ENCODE measurements at places on chromosomes 1 and 21.
A peak's percentile ranks its signal among the peaks of the same experiment; 100 is the strongest.

DNA sequence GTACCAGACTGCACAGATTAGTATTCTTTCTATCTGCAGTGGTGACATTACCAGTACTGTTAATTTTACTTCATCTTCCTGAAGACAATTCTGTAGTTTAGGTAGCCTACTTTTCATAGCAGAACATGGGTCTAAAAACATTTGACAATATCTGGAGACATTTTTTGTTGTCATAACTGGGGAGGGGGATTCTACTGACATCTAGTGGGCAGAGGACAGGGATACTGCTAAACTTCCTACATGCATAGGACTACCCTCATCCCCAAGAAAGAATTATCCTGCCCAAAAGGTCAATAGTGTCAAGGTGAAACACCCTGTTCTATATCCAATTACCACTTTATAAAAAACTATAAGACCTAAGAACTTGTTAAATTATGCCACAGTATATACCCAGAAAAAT is 3.4 kb upstream of the ARHGAP29 start:
- DNase-seq = no peak

DNA sequence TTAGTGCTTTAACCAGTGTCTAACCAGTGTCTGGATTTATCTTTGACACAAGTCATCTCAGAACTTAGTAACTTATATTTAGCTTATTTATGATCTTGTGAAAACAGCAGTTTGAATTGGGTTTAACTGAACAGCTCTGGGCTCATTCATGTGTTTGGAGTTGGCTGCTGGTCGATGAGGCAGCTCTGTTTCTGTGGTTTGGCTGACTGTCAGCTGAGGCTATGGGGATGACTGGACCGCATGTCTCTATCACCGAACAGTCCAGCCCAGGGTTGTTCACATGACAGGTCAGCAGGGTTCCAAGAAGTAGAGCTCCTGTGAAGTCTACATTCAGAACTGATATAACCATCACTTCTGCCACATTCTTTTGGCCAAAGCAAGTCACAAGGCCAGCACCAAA is 29.1 kb upstream of the C21orf91 start:
- DNase-seq = no peak

- no peak for DNase-seq
Observed at GRCh38 chr1:47732489-47732888, 264.7 kb downstream of the TRABD2B start.

DNA sequence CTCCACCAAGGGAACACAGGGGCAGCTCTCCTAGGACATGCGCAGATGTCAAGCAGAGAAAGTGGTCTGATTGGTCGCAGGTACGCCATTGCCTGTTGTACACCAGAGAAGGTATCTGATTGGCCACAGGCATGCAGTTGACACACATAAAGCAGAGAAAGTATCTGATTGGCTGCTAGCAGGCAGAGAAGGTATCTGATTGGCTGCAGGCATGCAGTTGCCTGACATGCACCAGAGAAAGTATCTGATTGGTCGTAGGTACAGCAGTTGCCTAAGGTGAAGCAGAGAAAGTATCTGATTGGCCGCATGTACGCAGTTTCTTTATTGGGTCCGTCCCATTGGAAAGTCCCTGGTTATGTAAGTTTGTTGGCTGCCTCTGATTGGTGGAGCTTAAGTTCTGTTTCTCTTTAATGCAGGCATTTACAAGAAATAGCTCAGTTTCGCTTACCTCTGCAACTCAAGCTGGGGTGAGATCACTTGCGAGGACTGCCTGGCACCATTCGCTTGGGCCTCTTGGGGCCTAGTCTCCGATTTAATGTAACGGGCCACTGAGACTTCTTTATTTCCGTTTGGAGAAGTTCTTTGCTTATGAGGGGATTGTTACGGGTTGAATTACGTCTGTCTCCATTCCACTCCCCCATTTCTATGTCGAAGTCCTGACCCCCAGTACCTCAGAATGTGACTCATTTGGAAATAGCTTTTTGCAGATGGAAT is 74.2 kb downstream of the SIK1 start:
- no peak for DNase-seq

DNA sequence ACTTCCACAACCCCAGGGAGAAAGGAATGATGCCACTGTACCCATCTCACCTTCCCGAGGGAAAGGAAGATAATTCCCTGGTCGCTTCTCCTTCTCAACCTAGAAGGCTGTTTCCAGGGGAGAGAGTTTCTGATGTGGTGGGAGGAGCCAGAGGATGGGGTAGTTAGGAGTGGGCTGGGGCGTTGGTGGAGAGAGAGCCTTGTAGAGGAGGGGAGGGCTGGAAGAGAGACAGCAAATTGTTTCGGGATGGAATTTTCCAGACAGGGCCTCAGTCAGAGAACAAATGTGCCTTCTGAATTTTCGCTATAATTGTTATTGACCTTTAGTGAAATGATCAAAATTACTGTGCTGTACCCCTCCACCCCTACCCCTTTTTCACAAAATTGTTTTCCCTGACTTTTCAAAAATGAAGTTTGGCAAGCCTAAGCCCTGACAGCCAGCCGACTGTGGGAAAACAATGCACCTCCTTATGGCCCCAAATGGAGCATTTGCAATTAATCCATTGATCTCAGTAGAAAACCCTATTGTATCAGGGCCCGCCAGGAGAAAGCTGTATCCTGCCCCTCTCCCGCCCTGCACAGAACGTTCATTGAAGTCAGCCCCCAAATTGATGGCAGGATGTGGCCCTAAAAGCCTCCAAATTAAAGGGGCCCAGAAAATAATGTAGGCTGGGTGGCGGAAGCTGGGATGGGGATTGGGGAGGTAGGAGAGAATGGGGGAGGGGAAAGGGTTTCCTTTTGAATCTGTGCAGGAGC is 69.1 kb upstream of the JUN start:
- DNase-seq = no peak

GRCh38 chr1:16405441-16405840 is 31.8 kb downstream of the SPATA21 start:
- DNase-seq = no peak

- no peak for DNase-seq
Observed at GRCh38 chr1:40824591-40825434, 37.4 kb downstream of the CITED4 start.

DNA sequence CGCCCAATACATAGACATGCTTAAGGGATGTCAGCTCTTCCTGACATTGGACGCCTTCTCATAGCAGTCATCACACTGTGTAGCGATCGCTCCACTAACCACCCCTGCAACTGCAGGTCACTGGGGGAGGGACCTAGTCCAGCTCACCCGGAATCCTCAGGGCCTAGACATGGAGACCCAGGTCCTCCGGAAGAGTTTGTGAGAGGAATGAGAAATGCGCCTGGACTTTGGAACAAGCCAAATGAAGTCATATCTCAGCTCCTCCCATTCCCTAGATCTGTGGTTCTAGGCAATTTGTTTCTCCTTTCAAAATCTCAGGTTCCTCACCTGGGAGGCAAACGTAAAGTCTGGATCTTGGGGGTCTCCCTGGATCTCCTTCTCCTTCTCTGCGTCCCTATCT is 253.3 kb downstream of the KAZN start:
- no peak for DNase-seq

DNA sequence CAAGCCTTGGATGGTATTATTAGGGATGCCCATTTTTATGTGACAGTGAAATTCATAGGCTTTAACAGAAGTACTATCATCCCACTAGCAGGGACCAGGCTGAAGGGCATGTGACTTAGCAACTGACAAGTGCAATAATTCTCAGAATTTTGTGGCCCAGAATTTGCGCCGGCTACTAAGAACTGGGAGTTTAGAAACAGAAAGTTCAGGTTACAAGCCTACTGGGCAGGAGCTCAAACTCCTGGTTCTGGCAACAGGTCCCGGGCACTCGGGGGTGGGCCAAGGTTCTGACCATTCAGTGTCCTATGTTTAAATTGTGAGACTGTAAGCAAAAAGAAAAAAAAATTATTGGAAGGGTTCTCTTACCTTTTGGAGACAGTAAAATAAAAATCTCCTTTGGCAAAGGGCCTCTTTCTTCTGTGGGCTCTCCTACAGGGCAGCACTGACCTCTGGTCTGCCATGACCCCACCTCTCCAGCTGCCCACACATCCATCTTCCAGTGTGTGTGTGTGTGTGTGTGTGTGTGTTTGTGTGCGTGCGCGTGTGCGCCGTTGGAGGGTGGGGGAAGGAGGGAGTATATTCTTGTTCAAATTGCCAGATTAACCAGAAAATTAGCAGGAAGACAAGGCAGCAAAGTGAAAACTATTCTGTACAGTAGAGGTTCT is 26.1 kb downstream of the IRF2BP2 start:
- no peak for DNase-seq

DNA sequence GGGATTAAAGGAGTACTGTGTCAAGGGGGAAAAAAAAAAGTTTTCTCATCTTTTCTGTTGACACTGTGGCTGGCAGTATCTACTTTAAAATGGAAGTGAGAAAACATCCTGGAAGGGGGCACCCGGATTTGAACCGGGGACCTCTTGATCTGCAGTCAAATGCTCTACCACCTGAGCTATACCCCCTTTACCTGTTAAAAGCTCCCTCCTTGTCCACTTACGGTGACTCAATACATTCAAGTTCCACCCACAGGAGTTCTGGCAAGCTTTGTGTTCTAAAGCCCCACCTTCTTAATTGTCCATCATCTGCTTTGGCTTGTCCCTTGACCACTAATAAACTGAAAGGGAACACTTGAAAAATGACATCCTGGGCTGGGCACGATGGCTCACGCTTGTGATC is 68.2 kb downstream of the FNBP1L start:
- no peak for DNase-seq

GRCh38 chr1:106747232-106747631 is 309.2 kb upstream of the PRMT6 start:
- no peak for DNase-seq

GRCh38 chr1:91803847-91804545 is 82.0 kb downstream of the TGFBR3 start:
- DNase-seq = no peak

- DNase-seq = no peak
Observed at GRCh38 chr1:180675586-180675985, 43.8 kb downstream of the XPR1 start.

DNA sequence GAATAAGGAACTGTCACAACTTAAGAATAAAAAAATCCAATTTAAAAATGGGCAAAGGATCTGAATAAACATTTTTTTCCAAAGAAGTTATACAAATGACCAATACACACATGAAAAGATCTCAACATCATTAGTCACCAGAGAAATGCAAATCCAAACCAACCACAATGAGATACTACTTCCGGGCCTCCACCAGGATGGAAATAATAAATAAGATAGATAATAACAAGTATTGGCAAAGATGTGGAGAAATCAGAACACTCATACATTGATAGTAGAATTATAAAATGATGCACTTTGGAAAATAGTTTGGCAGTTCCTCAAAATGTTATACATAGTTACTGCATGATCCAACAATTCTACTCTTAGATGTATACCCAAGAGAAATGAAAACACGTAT is 18.7 kb downstream of the ZSWIM5 start:
- DNase-seq = no peak

- DNase-seq = no peak
Observed at GRCh38 chr1:33433509-33434362, 2.8 kb upstream of the PHC2 start.

DNA sequence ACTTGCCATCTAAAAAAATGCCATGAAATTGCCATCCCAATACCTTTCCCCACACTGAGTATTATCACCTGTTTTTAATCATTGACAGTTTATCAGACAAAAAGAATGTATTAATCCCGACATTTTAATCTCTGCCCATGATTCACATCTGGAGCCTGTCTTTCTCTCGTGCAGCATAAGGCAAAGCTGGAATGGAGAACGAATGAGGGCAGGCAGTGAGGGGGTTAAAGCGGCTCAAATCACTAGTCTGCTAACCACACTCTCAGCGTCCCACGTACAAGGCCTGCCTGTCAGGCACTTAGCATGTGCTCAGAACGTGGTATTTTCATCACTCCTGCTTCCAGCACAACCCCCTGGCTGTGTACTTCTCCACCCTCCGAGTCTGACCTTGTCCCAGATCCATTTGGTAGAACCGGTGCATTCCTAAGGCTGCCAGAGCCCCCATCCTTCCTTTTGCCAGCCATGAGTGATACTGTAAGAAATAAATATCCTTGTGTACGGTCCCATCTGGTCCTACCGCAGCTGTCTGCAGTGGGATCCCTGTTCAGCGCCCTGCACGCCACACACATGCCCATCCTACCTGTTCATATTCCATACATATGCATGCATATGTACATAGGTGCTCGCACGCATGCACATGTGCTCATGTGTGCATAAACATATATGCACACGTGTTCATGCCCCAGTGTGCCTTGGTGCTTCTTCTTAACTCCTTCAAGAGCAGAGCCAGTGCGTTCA is 34.6 kb upstream of the FHAD1 start:
- no peak for DNase-seq

GRCh38 chr1:41365772-41366454 is 4.7 kb downstream of the FOXO6 start:
- peak; percentile 50 for DNase-seq

DNA sequence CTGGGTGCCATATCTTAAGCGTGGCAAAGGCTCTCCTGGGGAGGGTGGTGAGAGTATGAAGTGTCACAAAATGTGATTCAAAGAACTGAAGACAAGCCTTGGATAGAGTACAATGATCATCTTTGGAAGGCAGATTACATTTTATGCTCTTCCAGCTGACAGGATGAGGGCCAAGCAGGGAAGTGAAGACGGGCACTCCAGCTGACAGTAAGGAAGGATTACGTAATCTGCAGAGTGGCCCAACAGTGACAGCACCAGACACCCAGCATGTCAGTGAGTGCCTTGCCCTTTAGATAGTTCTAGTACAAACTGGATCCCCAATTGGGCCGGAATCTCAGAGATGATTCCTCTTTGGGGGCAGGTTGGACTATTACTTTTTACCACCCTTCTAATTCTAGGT is 52.7 kb downstream of the UBE2T start:
- no peak for DNase-seq

DNA sequence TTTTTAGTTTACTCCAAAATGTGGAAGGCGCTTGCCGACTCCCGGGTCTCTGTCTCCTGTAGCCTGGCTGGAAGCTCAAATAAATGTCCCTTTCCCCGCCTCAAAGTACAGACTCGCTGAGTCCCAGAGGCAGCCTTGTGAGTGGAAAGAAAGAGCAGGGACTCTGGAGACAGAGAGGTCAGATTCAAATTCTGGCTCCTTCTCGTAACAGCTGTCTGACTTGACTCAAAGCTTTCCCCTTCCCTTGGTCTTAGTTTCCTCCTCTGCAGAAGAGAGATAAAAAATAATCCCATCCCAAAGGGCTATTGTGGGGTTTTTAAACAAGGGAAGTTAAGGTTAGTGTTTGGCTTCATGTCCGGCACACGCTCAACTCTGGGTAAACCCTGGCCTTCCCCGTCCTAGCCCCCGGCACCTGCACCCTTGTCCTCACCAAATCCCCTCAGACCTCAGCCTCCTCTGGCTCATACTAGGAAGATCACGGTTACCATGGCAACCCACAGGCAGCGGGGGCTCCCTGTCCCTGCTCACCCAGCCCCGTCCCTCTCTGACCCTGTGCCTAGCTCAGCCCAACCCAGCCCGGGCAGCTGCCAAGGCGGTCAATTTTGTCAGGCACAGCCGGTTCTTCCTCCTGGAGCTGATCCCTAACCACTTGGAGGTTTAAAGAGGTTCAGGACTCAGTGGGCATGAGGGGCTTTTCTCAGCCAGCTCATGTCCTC is 49.2 kb upstream of the IGSF21 start:
- no peak for DNase-seq

Data from hippocampal formation (tissue), 2 donors.